Large intestine (tissue), 12 donors: ENCODE measurements at places on chromosomes 6 and 20. TPM values are rescaled to one million over a fixed set of nuclear protein-coding genes. Genes with fewer than 3 reads are reported as not detected.

DNA sequence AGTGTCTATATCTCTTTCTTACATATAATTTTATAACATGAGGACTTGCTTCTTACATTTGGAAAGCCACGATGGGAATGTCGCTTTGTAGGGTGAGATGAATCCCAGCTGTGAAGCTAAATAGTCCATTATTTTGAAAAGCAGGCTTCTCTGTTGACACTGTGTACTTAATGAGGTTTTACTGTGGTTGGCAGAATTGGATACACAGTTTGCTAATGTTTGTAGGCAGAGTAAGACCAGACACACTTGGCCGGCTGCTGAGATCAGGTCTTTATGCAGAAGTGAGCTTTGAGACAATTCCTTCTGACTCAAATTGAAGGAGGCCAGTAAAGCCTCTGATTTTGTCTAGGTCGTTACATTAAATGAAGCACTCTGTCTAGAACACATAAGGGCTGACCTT, 93.0 kb downstream of the NDUFAF5 start:
- no peak overlapping the region for H3K4me3 ChIP-seq
- H3K27me3 ChIP-seq = no peaks in the 10 kb centered on the region
- H3K36me3 ChIP-seq = no peaks in the 10 kb centered on the region
- no peak overlapping the region for H3K27ac ChIP-seq
- peak; percentile 15 for DNase-seq

The MYLK4 gene
- 0.48 TPM for polyA plus RNA-seq

The TTK gene
- polyA plus RNA-seq = 9.1 TPM

GRCh38 chr20:51757226-51757625, 11.0 kb downstream of the ATP9A start:
- H3K4me1 ChIP-seq = peaks cover 32% of the 10 kb centered on the region
- no peaks in the 10 kb centered on the region for H3K27me3 ChIP-seq
- no peak overlapping the region for H3K4me3 ChIP-seq
- peak overlapping the region; percentile 80 for H3K27ac ChIP-seq

GRCh38 chr20:38838326-38838725, 32.8 kb downstream of the PPP1R16B start:
- no peaks in the 10 kb centered on the region for H3K4me1 ChIP-seq
- H3K4me3 ChIP-seq = no peak overlapping the region
- peaks cover 3% of the 10 kb centered on the region for H3K27me3 ChIP-seq
- H3K36me3 ChIP-seq = no peaks in the 10 kb centered on the region

DNA sequence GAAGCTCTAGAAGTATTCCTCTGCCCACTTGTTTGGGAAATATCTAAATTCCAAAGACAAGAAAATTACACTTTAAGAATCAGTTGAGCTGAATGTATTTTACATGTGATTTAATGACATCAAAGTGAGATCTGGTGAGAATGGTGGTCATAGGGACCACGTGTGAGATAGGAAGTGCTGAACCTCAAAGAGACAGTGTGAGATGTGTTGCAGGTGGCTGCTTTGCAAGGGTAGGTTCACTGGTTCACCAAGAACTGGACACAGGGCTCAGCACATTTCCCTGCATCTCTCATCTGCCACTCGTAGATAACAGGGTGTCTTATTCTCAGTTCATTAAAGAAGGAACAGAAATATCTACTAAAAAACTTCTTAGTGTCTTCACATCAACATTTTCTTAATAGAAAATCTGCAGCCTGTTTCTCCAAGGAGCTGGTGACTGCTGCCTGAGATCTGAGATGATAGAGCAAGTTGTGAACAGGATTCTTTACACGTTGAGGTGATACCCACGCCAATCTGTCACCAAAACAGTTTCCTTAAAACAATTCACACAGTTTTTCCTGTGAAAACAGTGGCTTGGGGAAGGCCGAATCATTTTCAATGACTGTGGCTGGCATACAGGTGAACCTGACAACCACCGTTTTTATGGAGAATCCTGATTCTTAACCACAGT, 7.2 kb downstream of the CCR6 start:
- peaks cover 4% of the 10 kb centered on the region for H3K4me1 ChIP-seq
- no peak overlapping the region for H3K27ac ChIP-seq
- no peak for DNase-seq
- no peaks in the 10 kb centered on the region for H3K36me3 ChIP-seq
- H3K27me3 ChIP-seq = no peaks in the 10 kb centered on the region

The GLP1R gene
- polyA plus RNA-seq = 0.84 TPM

DNA sequence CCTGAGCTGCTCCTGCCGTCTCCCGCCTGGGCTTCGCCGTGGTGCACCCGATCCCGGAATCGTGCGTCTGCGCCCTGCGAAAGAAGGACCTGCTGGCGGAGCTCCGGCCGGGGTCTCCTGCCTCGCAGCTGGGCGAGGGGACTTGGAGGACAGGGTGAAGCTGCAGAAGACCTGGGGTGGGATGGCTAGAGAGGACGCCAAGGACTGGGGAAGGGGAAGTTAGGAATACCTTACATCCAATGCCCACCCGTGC, 150.2 kb downstream of the PRL start:
- peak overlapping the region; percentile 64 for H3K27ac ChIP-seq
- H3K27me3 ChIP-seq = no peaks in the 10 kb centered on the region
- no peaks in the 10 kb centered on the region for H3K36me3 ChIP-seq
- no peak for DNase-seq
- peaks cover 8% of the 10 kb centered on the region for H3K4me1 ChIP-seq
